Right ventricle myocardium superior (tissue), 1 donor: ENCODE measurements at places on chromosomes 2 and 18. TPM values are rescaled to one million over a fixed set of nuclear protein-coding genes. Genes with fewer than 3 reads are reported as not detected.

DNA sequence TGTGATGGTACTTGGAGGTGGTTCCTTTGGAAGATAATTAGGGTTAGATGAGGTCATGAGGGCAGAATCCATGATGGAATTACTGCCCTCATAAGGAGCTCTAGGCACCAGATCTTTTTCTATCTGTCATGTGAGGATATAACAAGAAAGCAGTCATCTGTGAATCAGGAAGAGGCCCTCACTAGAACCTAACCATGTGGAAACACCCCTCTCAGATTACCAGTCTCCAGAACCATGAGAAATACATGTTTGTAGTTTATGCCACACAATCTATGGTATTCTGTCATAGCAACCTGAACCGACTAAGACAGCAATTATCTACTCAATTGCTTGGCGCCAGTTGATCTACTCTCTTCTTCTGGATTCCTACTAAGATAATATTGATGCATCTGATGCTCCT is 2.4 kb upstream of the SERPINB10 start:
- no peak for DNase-seq

GRCh38 chr18:32469691-32470459 is 807 bp downstream of the GAREM1 start:
- peak; percentile 65 for DNase-seq

GRCh38 chr2:74876081-74876886 is 42.4 kb downstream of the HK2 start:
- DNase-seq, result no peak

DNA sequence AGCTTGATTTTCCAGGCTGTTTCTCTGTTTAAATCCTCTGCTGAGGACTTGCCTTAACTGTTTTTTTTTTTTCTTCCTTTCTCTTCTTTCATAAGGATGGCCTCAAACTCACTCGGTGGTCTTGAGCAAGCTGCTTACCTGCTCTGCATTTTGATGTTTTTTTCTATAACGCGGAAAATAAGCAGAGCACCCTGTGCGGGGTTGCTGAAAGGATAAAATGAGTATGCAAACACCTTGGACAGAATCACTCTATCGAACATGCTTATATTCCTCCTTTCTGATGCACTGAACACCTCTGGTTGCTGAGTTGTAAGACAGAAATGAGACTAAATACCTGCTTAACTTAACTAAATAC is 41.1 kb upstream of the DSC1 start:
- DNase-seq, result no peak

- DNase-seq, result no peak
Observed at GRCh38 chr2:33215983-33216382, 260.5 kb upstream of the RASGRP3 start.

GRCh38 chr2:181646415-181646987 is 10.4 kb downstream of the CERKL start:
- no peak for DNase-seq

GRCh38 chr2:198917926-198918720 is 539.6 kb downstream of the SATB2 start:
- DNase-seq, result no peak

GRCh38 chr18:56240405-56240804 is 398.0 kb downstream of the TXNL1 start:
- no peak for DNase-seq

DNA sequence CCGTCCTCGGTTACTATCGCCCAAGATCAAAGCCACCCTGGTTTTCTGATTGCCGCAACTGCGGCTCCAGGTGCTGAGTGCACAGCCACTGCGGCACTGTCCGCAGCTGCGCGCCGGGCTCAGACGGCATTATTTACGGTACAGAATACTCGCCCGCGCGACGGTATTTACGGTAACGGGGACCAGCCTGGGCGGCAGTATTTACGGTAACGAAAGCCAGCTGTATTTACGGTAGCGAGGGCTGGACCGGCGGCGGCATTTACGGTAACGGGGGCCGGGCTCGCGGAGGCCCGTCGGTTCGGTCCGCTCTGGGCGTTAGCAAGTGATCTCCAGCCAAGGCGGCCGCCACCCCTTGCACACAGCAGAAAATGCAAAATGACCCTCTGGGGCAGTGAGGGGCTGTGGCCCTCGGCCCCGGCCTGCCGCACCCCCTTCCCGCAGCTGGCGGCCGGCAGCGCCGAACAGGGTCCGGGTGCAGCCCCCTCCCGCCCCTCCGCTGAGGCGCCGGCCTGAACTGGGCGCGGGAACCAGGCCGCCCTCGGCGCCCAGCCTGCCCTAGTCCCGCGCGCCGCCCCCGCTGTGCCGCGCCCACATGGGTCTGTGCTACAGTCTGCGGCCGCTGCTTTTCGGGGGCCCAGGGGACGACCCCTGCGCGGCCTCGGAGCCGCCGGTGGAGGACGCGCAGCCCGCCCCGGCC is at the start of gene GNAL:
TSS of gene GNAL (plus strand) at position 293 of the 697 bp plus-strand sequence. CDS start at position 593, 300 bp downstream.
- DNase-seq, result peak; percentile 86

DNA sequence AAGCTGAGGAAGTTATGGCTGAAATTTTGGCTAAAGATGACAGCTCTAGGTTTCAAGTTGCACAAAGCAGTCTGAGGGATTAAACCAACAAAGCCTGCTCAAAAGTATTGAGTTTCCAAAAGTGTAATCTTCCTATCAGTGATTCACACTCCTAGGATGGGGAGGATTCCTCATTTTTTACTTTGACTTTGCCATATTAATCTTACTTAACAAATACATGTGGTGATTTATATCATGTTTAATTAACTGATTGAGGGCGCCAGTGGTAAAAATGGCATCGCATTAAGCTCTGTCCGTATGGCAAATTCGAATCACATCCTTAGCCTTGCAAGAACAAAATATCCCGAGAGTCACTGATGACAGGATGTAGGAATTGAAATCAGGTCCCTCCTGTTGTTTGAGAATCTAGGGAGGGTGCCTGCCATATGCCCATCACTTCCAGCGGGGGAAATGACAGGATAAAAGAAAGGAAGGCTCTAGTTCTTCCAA is 78.1 kb upstream of the ETAA1 start:
- no peak for DNase-seq

- no peak for DNase-seq
Observed at GRCh38 chr2:105317937-105318336, 11.6 kb downstream of the TGFBRAP1 start.

- no peak for DNase-seq
Observed at GRCh38 chr2:33375054-33375453, 101.4 kb upstream of the RASGRP3 start.

DNA sequence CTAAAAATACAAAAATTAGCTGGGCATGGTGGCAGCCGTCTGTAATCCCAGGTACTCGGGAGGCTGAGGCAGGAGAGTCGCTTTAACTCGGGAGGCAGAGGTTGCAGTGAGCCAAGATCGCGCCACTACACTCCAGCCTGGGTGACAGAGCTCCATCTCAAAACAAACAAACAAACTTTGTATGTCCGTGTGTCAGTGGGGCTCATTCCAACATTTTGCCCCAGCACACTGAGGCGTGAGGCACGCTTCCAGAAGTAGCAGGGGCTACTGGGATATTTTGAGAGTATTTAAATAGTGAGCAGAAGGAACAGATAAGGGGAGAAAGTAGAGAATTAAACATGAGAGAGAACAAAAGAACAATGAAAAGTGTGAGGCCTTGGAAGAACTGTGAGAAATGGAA is 83.3 kb upstream of the TANK start:
- no peak for DNase-seq

DNA sequence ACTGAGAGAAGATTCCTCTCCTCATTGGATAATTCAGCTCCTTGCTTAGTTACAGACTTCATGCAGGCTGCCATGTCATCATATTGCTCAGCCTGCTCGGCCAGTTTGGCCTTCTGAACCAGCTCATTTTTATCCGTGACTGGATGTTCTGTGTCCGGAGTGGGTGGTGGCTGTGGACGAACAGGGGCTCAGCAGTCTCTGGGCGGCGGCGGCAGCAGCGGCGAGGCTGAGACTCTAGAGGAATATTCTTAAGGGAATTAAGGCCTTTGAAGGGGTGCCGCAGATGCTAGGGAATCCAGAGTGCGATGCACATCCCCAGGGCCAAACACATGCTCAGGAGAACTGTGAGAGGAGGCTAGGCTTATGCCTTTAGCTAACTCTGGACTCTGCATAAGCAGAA is 97.9 kb upstream of the GYPC start:
- no peak for DNase-seq

DNA sequence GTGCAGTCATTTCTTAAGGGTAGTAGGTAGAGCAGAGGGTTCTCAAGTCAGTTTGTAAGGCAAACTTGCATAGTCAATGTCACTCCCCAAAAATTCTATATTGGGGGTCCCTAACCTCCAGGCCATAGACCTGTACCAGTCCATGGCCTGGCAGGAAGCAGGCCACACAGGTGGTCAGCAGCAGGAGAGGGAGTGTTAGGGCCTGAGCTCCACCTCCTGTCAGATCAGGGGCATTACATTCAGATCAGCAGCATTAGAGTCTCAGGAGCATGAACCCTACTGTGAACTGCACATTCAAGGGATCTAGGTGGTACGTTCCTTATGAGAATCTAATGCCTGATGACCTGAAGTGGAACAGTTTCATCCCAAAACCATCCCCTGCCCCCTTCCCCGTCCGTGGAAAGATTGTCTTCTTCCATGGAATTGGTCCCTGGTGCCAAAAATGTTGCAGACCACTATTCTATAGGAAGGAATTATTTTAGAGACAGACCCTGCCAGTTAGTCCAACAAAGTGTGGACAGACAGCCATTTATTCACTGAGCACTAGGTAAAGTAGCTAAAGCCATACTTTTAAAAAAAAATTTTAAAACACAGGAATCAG is 6.7 kb downstream of the COA5 start:
- no peak for DNase-seq

- no peak for DNase-seq
Observed at GRCh38 chr2:190405070-190405469, 3.1 kb upstream of the MFSD6 start.

DNA sequence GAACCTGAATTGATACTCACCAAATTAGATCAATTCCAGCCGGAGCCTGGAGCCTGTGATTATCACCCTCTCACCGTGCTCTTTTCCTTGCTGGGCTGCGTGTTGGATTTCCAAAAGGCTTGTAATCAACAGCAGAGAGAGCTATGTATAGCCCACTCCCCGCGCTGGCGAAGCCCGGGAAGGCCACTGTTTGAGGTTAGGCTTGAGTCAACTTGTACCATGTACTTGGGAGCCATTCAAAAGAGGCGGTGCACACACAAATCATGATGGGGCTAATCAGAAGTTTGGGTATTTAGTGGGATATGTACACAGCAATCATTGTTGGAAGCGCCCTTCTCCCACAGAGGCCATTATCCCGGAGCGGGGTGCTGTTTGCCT is 151.6 kb downstream of the GLI2 start:
- no peak for DNase-seq

DNA sequence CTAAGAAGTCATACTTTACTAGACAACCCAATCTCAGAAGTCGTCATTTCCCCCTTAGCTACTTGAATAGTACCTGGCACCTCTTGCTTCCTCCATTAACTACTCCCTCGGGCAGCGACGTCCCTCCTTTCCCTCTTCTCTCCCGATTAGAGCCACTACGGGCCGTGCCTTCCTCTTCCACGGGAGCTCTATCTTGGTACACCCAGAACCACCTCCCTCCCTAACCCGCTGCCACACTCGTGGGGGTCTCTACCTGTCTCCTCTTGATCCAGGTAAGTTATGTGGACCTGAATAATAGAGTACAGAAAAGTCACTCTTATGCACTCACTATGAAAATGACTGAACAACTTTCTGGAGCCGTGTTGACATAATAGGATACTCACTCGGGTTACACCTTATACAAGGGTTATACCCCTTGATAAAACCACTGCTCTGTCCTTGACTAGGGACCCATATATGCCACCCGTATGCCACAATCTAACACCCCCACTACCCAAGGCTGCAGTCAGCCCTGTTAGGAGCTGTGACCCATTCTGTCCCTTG is 595 bp upstream of the HDHD2 start:
- DNase-seq, result no peak

GRCh38 chr2:1539441-1539840 is 126.2 kb downstream of the TPO start:
- no peak for DNase-seq

DNA sequence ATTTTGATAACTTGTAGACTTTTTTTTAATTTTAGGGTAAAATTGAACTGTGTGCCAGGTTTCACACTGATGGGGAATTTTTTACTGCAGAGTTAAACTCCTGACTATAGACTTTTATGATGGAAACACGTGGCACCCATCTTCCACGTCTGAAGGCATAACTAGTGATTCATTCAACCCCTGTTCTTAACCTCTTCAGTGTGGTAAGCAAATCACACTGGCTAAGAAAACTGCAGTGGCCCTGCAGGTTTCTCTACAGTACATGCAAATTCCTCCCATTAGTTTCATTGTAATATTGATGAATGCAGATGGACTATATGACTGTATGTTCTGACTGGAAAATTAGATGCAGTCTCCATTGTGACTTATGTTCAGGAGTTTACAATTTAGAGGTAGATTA is 47.2 kb downstream of the SMAD4 start:
- no peak for DNase-seq

DNA sequence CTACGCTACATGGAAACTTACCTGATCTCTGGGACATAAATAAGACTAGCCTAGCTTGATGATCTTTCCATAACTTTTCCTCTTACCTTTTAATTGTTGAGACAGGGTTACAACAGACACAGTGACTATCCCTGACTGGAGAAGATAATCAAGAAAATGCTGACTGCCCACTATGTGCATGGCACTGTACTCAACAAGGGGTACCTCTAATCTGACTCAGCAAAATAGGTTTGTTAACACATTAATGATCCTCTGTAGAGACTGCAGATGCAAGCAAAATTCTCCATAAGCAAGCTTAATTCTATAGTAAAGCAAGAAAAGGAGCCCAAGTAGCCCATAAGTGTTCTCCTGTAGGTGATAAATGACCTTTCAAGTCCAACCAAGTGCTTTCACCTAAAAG is 25.5 kb downstream of the ACVR1C start:
- no peak for DNase-seq

- DNase-seq, result no peak
Observed at GRCh38 chr18:48671561-48671945, 132.7 kb downstream of the CTIF start.

DNA sequence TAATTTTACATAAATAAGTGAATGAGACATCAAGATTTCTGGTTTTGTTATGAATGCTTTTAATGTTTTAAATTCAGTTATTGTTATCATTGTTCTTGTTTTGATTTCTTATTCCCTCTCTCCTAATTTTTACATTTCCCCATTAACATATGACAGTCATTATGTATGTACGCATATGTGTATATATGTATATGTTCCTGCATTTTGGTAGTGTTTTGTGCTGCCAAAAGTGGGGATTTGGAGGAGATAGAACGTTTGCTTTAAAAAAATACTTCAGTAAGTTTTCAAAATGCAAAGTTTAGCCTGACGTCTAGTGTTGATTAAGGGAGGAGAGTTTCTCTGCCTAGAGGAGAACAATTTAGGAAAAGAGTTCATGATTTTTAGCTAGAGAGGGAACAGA is 385.2 kb downstream of the EPHA4 start:
- DNase-seq, result no peak

The HSBP1L1 gene
- 13.8 TPM for total RNA-seq

The ANO7 gene
- 0.35 TPM for total RNA-seq

The DNAJC5G gene
- 2.3 TPM for total RNA-seq

The CNTNAP5 gene
- not detected for total RNA-seq

The NDUFS1 gene
- total RNA-seq, result 484 TPM

The SP140L gene
- 5.5 TPM for total RNA-seq

The B3GNT7 gene
- total RNA-seq, result 7.7 TPM

The TTR gene
- total RNA-seq, result not detected

The MARCO gene
- total RNA-seq, result 15.0 TPM

The STPG4 gene
- not detected for total RNA-seq
